Stromal cell of bone marrow (primary cell): ENCODE measurements at places on chromosomes 2 and 18.

GRCh38 chr2:220821683-220822082, 750.4 kb downstream of the EPHA4 start:
- DNase-seq, result no peak

GRCh38 chr18:35511833-35512232, 14.1 kb upstream of the INO80C start:
- DNase-seq, result no peak

GRCh38 chr2:174635776-174636404, 38.3 kb upstream of the WIPF1 start:
- peak; percentile 41 for DNase-seq

- no peak for DNase-seq
Measured at GRCh38 chr2:22536133-22536532, 848.8 kb upstream of the KLHL29 start.

DNA sequence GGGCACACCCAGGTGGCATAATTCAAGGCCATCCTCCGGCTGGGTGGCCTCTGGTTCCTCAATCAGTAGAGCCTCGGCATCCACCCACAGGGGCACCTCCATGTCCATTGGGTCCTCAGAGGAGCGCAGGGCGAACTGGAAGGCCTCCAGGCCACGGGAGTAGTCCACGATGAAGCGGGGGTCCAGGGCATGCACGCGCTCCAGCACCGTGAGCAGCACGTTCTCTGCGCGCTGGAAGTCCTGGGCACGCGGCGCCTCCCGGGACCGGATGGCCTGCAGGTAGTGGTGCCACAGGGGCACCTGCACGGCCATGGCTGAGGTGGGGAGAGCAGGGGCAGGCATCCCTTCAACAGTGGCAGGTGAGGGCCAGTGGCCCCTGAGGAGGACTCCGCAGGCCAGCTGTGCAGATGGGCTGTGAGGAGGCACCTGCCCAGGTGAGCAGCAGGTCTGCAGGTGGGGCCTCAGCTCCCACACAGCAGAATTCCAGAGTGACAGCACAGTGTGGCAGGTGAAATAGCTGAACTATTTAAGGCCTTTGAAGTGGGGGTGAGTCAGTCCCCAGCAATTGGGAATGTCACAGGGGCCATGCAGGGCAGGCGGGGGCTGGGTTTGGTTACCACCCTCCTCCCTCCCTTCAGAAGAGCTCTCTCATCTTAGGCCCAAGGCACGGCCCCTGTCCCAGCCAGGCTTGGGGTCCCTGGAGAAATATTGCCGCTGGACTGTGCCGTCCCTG, at the start of gene MAB21L4:
MAB21L4 (minus strand) TSS at position 501 of the 733 bp plus-strand sequence; CDS start at position 342, 159 bp downstream.
- no peak for DNase-seq

DNA sequence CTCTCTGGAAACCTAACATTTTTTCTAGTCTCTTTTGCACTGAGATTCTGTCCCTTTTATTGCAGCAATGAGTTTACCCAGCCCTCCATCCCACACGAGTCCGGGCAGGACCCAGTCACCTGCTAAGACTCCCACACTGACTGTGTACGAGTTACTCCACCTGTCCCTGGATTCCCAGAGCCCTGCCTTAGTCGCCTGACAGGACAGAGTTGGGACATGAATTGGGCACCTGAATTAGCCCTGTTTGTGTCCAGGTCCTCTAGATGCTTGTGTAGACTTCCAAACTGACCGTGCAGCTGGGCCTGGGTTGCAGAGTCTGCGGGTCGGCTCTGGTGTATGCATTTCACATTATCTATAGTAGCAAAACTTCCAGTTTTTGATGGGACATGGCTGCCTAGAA, 238.7 kb downstream of the VAPA start:
- DNase-seq, result no peak

GRCh38 chr2:37297632-37298031, 27.0 kb downstream of the PRKD3 start:
- no peak for DNase-seq

DNA sequence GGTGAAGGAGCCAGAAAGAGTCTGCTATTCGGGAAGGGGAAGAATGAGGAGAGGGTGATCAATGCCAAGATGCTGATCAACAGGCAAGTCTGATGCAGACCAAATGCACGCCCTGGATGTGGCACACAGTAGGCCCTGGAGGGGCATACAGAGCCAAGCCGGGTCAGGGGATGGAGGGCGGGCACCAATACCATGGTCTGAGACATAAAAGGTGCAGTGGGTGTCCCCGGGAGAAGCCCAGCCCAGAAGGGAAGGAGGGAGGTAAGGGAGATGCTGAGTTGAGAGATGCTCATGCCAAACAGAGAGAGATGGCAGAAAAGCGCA, 66.6 kb upstream of the ID2 start:
- DNase-seq, result no peak

DNA sequence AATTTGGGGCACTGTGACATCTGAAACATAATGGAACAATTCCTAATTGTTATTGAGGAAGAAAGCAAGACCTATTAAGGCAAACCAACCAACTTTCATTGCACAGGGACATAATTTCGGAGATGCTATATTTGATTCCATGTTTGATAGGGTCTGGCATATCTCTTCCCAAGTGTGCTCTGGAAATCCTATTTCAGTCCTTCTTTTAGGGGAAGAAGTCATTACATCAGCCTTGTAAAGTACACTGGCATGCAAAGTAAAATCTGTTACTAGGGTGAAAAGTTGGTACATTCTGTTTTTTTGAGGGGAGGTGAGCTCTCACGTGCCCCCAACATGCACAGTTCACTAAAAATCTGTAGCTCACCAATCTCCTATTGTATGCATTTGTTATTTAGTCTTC, 172.4 kb downstream of the SLC8A1 start:
- DNase-seq, result no peak

- peak; percentile 87 for DNase-seq
Measured at GRCh38 chr2:233974530-233975071, 57.4 kb downstream of the TRPM8 start.

DNA sequence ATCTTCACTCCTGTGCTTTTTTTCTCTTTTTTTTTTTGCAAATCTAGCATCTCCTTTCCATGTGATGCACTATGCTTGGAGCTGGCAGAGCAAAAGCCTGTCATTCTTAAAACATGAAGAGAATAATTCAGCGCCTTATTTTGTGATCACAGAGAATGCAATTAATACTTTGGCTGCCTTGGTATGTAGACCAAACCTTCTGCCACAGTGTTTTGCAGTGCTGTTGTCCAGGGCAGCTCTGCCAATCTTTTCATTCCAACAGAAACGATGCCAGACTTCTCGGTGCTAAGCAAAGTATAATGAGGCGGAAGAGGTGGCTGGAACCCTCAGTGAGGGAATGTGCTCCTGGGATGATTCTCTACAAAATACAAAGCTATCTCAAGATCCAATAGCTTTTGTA, 25.6 kb downstream of the BCL2 start:
- DNase-seq, result no peak

DNA sequence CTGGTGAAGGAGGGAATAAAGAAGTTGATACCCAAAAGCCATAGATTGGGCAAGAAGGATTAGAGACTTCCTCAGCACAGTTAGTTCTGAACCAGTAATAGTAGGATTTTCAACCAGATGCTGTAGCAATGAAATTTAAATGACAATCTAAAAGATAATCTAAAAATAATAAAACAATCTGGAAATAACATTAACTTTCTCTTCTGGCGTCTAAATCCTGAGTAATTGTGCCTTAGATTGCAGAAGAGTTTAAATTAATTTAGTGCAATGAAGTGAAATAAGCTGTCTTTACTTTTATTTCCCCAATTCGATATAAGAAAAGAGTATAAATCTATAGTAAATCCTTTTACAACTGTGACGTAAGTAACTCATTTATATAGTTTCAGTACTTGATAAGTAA, 186.8 kb upstream of the DOK6 start:
- no peak for DNase-seq

DNA sequence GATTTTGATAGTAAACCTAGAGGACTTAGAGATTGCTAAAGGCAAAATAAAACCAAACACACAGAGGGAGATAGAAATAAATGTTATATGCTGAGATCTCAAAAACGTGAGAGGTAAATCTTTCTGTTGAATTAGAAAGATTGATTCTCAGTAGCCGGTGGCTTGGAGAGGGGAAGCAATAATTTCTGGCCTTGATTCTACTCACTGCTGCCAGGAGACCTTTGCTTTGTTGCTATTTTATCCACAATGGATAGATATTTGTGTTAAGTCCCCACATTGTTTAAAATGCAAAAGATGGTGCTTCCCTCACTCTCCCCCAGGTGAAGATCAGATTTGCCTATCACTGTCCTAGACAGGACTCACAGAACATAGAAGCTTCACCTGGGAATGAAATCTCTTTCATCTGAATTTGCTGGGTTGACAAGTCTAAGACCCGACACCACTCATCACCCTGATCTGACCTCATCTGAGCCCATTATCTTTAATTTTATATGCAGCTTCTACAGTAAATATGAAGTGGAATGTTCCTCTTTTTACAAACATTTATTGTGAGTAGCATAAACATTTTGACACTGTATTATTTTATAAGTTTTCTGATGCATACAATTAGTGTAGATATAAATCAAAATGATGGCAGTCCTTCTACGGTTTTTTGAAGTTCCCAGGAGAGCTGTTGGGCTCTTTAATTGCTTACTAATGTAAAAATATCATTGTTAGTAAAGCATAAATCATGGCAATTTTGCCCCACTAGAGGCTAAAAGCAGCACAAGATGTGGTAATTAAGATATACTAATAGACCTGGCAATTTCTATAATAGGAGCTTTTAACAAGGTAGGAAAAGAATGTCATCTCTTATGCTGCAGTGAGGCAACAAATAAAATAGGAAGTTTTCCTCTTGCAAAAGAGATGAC, 149.7 kb downstream of the DCC start:
- no peak for DNase-seq

DNA sequence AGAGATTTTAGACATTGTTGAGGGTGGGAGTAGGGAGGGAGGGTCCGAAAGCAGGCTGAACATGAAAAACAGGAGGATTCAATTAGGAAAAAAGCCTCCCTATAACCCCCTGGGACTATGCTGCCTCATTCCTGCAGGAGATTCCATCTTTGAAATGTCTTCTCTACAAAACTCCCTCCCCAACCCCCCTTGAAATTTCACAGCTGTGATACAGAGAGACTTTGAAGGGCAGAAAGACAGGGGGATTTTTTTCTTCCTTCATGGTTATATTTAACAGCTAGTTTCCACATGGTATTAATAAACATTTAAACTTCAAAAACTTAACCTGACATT, 57.6 kb downstream of the TRIB2 start:
- DNase-seq, result no peak

- DNase-seq, result no peak
Measured at GRCh38 chr2:83109284-83109683, 1349.8 kb downstream of the SUCLG1 start.

- DNase-seq, result no peak
Measured at GRCh38 chr2:144712550-144712940, 192.6 kb upstream of the ZEB2 start.

GRCh38 chr2:157761520-157761919, 114.6 kb downstream of the ACVR1 start:
- no peak for DNase-seq
